ENCODE measurements at places on chromosomes 4 and X.
A peak's percentile ranks its signal among the peaks of the same experiment; 100 is the strongest.

- no peak for DNase-seq
Measured at GRCh38 chr4:66571145-66571695, 900.9 kb upstream of the EPHA5 start.

- no peak for DNase-seq
Measured at GRCh38 chrX:111511477-111511876, at the start of gene SERTM2. Gene SERTM2 (plus strand): TSS chrX:111511645. CDS start chrX:111518858, 7,213 bp downstream.

- no peak for DNase-seq
Measured at GRCh38 chr4:109414938-109415337, 18.7 kb upstream of the SEC24B start.

GRCh38 chr4:154073107-154073822, 284.4 kb upstream of the SFRP2 start:
- DNase-seq = no peak

- DNase-seq = no peak
Measured at GRCh38 chr4:52982946-52983340, 120.8 kb downstream of the RASL11B start.

DNA sequence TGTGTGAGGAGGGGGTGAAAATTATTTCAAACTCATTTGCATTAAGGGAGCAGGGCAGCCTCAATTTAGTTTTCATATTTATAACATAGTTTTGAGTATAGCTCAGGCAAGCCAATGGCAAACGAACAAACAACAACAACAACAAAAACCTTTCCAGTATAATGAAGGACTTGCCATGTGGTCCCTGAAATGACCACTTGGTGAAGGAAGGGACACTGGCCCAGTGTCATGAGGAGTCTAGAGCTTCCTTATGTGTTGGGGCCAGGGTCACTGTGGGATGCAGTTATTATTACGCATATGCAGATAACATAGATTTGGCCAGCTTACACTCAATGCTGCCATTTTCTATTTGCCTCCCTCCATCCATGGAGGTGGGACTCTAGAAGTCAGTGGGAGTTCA, 23.3 kb downstream of the NKX3-2 start:
- no peak for DNase-seq

GRCh38 chrX:40173143-40174000, 75.6 kb upstream of the BCOR start:
- DNase-seq = no peak

GRCh38 chrX:40088803-40089540, 8.8 kb downstream of the BCOR start:
- DNase-seq = no peak

DNA sequence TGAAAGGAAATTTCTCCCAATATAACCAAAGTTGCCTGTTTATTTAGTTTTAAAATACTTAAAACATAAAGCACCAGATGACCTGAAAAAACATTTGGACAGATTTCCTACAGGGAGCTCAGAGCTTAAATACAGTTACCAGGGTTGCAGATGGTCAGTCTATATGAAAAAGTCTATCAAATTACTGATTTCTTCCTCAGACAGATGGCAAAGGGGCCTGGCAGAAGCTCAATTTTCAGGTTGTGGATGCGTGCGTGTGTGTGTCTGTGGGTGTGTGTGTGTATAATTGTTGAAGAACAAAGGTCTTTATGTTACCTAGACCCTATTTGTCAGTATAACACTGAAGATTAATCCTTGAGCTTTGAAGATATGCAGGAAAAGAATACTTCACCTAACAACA, 169.4 kb downstream of the MAD2L1 start:
- DNase-seq = peak; percentile 72

DNA sequence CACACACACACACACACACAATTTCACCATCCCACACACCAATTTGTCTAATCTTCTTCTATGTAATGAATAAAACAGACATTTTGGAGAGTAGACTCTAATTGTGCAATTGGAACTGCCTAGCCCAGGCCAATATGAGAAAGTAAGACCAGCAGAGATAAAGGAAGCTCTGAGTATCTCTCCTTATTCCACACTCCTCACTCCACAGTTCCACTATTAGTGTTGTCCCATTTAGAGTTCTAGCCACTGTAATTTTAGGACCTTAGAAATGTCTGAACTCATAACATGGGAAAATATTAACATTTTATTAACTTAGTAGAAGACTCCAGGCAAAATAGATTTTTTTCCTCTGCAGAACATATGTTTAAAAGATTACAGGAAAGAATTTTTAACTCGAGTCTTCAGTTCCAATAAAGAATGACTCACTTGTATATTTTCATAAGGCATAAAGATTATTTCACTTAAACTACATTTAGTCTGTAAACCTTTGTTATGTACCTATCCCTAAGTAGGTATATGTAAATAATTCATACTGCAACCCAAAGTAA, 297.6 kb upstream of the INTU start:
- DNase-seq = no peak

DNA sequence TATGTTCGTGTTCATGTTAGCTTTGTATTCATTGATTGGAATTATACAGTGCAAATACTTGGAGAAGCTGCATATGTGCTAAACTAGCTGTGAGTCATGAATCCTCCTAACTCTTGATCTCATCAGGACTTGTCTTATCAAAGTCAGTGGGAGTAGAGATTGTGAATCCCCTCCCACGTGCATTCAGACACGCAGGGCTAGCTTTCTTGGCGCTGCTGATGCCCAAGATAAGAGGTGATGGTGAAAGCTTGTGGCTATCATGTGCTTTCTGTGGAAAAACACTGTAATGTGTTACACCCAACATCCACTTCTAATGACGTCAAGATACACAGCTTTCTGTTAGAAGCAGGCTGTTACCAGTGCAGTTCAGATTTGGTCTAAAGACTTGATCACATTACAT, 348.7 kb upstream of the HAND2 start:
- no peak for DNase-seq

DNA sequence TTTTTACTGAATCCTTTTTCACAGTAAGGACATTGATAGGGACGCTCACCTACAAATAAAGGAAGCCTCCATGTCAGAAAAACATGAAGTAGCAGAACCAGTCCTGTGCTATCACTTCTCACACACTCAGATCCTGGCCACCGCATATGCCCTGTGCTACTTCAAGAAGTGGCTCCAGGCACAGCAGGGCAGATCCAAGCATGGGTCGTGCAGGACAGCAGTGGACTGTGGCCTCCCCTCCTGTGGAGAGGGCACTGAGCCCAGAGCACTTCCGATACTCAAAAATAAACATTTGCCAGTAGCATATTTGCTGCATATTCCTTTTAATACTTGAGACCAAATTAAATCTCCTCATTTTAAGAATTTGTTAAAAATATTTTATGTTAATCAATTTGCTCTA, 167.9 kb downstream of the PRDM5 start:
- DNase-seq = no peak

DNA sequence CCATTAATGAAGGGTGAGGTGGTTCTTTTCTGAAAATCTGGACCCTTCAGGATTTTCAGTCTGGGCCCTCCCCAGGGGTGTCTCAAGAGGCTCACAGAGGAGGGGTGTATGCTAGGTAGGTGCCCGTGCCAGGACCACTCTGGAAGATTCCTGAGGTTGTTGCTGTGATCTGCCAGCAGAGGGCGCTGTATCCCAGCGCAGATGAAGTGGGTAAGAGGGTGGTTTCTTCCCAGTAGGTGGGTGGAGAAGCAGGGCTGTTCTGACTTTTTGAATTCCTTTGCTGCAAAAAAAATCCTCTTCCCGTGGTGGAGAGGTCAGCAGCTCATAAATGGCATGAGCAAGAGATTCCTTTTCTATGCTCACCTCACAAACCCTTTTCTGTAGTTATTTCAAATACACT, 51.1 kb downstream of the SCML1 start:
- peak; percentile 18 for DNase-seq

DNA sequence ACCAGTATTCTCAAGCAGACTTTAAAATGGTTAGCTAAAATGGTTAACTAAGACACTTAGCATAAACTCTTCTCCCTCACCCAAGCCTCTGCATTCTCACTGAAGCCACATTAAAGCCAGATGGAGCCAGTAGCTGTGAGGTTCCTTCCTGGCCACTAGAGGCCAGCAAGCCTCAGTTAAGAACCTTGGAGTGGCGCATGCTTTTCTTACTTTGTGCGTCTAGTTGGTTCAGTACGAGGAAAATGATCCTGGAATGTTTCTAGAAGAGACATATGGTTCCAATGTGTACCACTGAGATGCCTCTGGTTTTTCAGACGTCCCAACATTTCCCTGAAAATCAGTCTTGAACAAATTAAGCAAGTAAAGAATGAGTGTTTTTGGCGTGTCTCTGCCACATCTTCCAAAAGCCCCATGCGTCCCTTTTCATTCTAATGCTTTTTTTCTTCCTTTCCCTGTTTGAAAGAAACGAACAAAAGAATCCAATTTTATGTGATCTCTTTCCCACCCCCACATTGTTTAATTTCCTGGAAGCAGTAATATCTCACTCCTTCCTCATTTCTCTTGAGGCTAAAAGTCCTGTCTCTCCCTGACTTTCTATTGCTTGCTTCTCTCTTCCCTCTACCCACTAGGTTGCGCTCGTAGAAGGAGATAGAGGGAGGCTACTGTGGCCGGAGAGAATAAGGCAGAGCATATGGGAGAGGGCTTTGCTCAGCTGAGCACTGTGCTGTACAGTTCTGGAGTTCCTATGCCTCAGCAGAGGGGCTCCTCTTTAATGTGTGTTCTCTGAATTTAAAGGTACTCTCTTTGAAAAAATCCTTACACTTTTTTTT, 82.9 kb upstream of the TAB3 start:
- peak; percentile 39 for DNase-seq

All from NCI-H1092 (cell line).